Natural killer cell (primary cell): ENCODE measurements at places on chromosomes 3 and 15. TPM values are rescaled to one million over a fixed set of nuclear protein-coding genes. Genes with fewer than 3 reads are reported as not detected.

DNA sequence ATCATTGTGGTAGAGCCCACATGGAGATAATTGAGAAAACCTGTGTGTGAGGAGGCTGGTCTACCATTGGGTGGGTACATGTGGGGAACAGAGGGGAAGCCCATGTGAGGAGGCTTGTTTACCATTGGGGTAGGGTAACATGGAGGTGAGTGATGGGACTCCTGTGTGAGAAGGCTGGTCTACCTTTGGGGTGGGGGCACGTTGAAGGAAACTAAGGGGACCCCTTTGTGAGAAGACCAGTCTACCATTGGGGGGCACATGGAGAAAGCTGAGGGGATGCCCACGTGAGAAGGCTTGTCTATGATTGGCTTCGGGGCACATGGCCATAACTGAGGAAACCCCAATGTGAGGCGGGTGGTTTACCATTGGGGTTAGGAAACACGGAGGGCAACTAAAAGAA is 158.5 kb downstream of the FBLN2 start:
- no peaks in the 10 kb centered on the region for H3K4me1 ChIP-seq
- H3K4me3 ChIP-seq = no peak overlapping the region
- no peak overlapping the region for H3K27ac ChIP-seq
- no peak for DNase-seq

DNA sequence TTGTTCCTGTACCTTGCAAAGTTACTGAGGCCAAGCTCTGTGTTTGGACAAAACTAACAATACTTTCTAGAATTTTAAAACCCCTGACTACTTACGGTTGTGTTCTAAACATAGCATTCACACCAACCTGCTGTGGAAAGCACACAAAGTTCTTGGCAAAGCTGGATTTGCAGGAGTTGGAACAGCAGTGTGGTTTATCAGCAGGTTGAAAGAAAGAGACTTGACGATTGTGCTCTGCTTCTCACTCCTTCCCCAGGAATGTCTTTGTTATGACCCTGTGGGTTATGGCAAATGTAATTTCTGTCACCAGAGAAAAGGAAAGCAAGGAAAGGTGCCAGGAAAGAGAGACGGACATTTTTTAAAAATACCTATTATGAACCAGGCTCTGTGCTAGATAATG is 165.5 kb upstream of the TGFBR2 start:
- H3K27me3 ChIP-seq = no peaks in the 10 kb centered on the region
- no peaks in the 10 kb centered on the region for H3K36me3 ChIP-seq
- no peak overlapping the region for H3K4me3 ChIP-seq
- H3K4me1 ChIP-seq = no peaks in the 10 kb centered on the region

DNA sequence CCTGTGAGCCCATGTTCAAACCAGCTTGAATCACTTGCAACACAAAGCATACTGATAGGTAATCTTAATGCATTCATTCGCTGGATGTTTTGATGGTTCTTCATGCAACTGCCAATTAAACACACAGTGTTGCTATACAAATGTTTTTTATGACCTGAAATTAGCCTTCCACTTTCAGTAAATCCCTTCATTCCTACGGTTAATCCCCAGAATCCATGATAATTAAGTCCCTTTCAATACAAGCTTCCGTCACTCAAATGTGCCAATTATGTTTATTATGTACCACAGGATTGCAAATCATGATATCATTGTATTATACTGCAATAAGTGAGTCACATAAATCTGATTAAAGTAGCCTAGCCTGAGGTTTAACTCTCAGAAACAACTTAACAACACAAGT is 14.5 kb upstream of the LYZL4 start:
- no peak overlapping the region for H3K4me3 ChIP-seq
- H3K27me3 ChIP-seq = peaks cover 5% of the 10 kb centered on the region
- H3K27ac ChIP-seq = no peak overlapping the region
- DNase-seq = no peak
- no peaks in the 10 kb centered on the region for H3K4me1 ChIP-seq

GRCh38 chr15:69067296-69067695 is 52.8 kb downstream of the NOX5 start:
- no peaks in the 10 kb centered on the region for H3K27me3 ChIP-seq
- no peak overlapping the region for H3K27ac ChIP-seq
- no peaks in the 10 kb centered on the region for H3K4me1 ChIP-seq

Gene CX3CR1
- 203 TPM for total RNA-seq

Gene CPN2
- total RNA-seq = not detected
